Stimulated activated CD4-positive, alpha-beta T cell treated with anti-CD3 and anti-CD28 coated beads, Interleukin-15, amount 100 ng/mL, for 1 hour (primary cell): ENCODE measurements at places on chromosomes 3 and 15.

DNA sequence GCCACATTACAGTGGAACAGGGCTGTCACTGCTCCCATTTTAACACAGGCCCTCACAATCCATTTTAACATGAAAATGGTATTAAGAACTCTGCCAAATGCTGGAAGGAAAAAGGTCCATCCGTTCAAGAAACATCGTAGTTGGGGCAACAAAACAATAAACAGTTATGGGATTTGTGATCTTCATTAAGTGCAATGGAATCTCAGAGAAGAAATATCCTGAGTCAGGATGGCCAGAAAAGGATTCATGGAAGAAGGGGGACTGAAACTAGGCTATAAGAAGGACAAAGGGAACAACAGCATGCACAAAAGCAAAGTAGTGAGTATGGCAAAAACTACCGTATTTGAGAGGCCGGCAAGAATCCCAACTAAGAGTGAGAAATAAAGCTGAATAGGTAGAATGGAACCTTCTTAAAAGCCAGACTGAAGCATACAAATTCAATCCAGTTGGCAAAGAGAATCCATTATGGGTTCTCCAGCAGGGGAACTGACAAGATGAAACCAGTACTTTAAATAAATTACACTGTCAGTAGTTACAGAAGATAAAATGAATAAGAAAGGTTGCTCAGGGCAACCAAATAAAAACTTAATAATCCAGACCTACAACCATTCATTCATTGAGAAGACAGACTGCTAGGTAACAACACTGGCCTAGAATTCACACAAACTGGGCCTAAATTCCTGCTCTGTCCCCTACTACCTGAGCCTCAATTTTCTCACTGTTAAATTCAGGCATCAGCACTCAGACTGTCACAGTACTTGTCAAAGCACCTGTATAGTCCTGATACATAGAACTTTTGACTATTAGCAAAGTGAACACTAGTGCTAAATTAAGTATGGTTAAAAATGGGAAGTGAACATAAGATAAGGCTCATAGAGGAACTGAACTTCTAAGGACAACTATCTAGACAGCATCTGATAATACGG lies 6.3 kb downstream of the TBL1XR1 start:
- no peak for DNase-seq

DNA sequence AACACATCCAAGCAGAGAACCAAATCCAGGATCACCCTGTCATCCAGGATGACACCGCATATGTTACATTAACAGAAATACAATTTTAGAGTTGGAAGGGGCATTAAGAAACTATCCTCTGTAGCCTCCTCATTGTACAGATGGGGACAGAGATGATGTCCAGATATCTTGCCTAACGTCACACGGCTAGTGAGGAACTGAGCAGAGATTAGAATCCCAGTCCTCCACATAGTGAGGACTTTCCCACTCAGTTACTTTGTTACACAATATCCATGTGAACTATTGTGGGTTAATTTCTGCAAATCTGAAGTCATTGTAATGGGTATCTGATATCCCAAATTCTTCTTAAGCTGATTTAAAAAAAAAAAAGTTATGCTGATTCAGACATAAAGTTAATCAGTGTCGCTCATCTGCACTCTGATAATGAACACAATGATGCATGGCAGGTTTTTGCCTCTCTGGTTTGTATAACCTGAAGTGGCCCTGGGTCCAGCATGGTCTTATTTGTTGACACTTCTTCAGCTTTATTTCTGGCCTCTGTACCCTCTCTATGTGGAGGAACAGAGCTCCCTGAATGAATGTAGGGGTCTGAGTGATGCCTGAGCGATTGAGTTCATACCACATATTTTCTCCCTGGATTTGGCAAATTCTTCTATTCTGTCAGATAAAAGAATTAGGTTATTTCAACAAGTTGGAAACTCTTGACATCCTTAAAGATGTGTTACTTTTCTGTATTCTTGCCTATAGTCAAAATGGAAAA lies 76.0 kb upstream of the LIMD1 start:
- DNase-seq: no peak

GRCh38 chr15:74350295-74351275 lies 16.9 kb downstream of the CYP11A1 start:
- DNase-seq: no peak

- no peak for DNase-seq
Measured at GRCh38 chr3:155285936-155286335, 7.5 kb downstream of the STRIT1 start.

- DNase-seq: no peak
Measured at GRCh38 chr15:68691705-68692104, 112.9 kb downstream of the CORO2B start.

GRCh38 chr15:38724827-38725226 lies 160.2 kb upstream of the RASGRP1 start:
- DNase-seq: no peak

GRCh38 chr3:61912158-61912557 lies 350.8 kb downstream of the PTPRG start:
- DNase-seq: no peak

DNA sequence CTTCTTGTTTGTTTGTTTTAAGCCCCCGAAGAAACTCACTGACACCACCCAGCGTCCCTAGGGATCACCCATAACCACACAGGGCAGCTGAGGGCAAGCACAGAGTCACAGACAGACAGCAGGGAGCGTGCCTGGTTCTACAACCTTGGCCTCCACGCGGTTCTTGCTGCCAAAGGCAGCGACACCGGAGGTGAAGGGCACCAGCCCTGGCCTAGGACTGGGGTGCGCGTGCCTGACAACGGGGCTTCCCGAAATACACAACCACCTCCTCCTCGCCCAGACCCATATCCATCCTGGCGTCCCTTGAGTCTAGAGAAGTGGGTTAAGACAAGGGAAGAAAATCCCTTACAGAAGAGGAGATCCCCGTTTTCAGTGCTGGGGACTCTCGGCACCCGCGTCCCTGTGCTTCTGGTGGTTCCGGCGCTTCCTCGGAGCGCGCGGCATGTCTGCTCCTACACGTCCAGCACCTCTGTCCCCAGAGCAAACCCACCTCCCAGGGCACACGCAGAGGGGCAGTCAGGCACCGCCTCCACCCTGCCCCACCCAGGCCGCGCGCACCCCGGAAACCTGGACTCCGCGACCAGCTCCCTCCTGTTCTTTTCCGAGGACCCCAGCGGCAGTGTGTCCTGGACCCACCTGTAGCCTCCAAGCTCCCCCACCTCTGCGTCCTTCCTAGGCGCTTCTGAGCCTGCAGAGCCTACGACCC lies 911 bp downstream of the RFTN1 start:
- DNase-seq: peak; percentile 41

GRCh38 chr3:125281381-125281780 lies 68.8 kb upstream of the SLC12A8 start:
- DNase-seq: no peak

GRCh38 chr3:58210761-58211460 lies at the start of gene DNASE1L3:
Gene DNASE1L3 (minus strand): TSS chr3:58210972. CDS start chr3:58210906, 66 bp downstream.
- DNase-seq: no peak

GRCh38 chr3:73874606-73875369 lies 250.0 kb upstream of the PDZRN3 start:
- no peak for DNase-seq

GRCh38 chr3:177597311-177598096 lies 400.2 kb upstream of the TBL1XR1 start:
- DNase-seq: no peak

DNA sequence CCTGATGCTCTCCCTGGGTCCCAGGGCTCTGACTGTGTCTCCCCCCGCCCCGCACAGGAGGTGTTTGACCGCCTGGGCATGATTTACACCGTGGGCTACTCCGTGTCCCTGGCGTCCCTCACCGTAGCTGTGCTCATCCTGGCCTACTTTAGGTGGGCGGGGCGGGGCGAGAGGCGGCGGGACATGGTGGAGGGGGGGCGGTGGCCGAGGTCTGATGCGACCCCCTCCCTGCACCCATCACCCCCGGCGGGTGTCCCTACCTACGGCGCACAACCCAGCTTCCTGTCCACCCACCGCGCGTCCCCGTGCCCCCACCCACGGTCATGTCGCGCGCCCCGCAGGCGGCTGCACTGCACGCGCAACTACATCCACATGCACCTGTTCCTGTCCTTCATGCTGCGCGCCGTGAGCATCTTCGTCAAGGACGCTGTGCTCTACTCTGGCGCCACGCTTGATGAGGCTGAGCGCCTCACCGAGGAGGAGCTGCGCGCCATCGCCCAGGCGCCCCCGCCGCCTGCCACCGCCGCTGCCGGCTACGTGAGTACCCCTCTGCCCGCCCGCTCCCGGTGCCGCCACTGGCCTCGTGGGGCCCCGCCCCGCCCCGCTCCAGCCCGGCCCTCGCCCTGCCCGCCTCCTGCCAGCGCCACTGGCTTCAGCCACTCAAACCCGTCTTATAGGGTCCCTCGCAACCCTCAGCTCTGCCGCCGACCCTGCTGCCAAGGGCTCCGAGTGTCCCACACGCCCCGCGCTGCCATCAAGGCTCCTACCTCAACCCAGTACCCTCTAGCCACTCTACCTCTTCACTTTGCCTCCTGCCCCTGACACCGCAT lies 21.0 kb downstream of the PTH1R start:
- no peak for DNase-seq

DNA sequence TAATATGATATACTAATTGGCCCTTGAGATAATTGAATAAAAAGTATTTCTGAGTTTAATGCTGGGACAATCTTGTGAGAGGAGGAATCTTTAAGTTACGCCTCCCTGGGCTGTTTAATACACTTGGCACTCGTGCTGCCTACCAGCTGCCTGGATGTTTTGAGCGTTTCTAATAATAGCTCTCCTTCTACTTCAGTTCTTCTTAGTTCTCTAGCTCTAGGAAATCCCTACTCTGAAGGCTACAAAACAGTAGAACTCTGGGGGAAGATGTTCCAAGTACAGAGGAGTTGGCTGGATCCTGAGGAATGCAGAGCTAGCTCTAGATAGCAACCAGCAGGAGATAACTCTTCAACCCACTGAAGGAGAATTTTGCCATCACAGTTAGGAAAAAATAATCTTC lies 3.5 kb downstream of the NAALADL2 start:
- no peak for DNase-seq

DNA sequence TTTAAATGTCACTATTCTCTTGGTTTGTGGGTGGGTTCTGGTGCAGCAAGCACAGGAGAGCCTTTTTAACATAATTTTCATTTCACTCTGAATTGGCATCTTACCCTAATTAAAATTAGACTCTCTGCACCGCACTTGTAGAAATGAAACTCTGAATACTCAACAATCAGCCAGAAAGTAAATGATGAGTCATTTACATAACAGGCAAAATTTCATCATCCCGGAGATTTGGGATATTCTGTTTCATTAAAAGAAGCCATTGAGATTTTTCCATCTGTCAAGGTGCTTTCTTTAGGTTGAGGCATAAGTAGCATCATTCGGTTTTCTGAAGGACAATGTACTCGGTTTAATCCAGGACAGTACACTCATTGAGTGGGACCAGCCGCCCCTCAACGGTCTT lies 111.0 kb downstream of the RFTN1 start:
- DNase-seq: no peak

DNA sequence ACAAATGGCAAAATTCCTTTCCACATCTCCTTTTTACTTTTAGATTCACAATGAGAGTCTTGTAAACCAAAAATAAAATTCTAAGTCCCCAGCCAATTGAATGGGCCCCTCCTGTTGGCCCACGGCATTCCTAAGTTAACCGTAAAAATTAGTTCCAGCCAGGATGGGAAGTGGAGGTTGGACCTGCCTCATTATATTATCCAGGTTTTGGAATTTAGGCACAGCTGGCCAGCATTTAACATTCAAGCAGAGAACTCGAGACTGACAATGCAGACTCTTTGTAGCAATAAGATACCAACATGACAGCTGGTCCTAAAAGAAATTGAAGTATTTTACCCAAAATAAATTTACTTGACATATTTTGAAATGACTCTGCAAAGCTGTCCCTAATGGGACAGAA lies 321.0 kb upstream of the NAALADL2 start:
- no peak for DNase-seq

DNA sequence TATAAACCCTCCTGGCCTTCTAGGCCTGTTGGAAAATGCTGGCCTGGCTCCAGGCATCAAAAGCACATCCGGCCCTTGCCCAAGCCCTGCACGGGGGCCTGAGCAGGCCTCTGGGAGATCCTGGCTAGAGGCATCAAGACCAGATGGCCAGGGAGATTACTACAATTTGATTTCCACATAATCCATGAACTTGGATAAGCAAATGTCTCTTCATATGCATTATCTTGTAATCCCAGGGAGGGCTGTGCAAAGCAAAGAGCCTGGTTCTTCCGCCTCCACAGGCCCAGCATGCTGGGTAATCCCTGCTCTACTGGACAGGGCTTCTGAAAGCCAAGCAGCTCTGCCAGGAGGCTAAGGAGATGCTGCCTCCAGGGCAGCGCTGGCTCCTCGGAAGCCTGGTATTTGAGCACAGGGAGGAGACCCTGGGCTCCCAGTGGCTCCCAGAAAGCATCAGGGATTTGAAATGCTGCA lies 18.2 kb downstream of the MRPL46 start:
- no peak for DNase-seq

GRCh38 chr3:49801160-49801559 lies 1.5 kb upstream of the CDHR4 start:
- DNase-seq: no peak

- no peak for DNase-seq
Measured at GRCh38 chr15:86163816-86164215, 84.1 kb downstream of the AGBL1 start.

- DNase-seq: no peak
Measured at GRCh38 chr3:28716939-28717338, 368.3 kb upstream of the AZI2 start.

DNA sequence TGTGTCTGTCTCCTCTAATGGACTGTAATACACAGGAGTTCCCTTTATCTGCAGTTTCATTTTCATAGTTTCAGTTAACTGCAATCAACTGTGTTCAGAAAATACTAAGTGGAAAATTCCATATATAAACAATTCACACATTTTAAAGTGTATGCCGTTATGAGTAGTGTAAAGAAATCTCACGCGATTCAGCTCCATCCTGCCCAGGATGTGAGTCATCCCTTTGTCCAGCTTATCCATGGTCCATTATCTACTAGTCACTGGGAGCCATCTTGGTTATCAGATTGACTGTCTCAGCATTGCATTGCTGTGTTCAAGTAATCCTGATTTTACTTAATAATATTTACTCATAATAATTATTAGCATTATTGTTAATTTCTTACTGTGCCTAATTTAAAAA lies 14.5 kb downstream of the ZPLD1 start:
- DNase-seq: no peak

- DNase-seq: no peak
Measured at GRCh38 chr3:149654188-149654601, 3.6 kb downstream of the WWTR1 start.

- no peak for DNase-seq
Measured at GRCh38 chr3:171133796-171134569, 107.5 kb upstream of the SLC2A2 start.

DNA sequence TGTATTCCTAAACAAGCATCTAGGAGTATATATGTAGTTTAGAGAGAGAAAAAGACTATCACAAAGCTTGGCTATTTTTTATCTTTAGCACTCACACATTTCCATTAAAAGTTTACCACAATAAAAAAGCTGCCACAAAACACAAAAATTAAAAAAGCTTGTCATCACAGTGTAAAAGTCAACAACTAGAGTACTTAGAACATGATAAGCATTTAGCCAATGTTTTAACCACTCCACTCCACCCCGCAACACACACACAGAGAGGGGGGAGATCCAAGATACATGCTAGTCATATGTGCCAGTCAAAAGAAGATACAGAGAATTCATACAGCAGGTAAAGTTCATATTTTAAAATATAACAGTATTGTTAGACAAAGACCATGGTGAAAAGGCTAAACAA lies 79.7 kb downstream of the STAG1 start:
- no peak for DNase-seq

GRCh38 chr3:195139876-195140240 lies 131.1 kb downstream of the XXYLT1 start:
- DNase-seq: no peak

GRCh38 chr3:197487911-197488391 lies 67.8 kb downstream of the BDH1 start:
- DNase-seq: no peak

- DNase-seq: no peak
Measured at GRCh38 chr15:22973286-22973685, 6.9 kb downstream of the CYFIP1 start.
